ENCODE measurements at places on chromosomes 12 and 14.

GRCh38 chr14:86305058-86305457 lies 775.1 kb downstream of the FLRT2 start:
- DNase-seq: no peak

DNA sequence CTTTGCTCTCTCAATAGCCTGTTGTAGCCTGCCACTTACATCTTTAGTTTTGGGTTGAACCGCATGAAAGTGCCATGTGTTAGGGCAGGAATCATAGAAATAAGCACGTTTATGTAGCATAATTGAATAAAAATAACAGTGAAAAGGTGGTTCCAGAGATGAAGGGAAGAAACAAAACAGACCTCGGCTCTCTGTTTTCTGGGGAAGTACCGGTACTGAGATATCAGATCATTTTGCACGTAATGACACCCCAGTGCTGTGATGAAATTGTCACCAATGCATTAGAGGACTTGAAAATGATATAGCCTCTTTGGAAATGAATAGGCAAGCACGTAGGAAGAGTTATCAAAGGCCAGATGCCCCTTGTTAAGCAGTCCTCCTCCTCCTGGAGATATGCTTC lies 42.5 kb upstream of the DLK1 start:
- DNase-seq: no peak

DNA sequence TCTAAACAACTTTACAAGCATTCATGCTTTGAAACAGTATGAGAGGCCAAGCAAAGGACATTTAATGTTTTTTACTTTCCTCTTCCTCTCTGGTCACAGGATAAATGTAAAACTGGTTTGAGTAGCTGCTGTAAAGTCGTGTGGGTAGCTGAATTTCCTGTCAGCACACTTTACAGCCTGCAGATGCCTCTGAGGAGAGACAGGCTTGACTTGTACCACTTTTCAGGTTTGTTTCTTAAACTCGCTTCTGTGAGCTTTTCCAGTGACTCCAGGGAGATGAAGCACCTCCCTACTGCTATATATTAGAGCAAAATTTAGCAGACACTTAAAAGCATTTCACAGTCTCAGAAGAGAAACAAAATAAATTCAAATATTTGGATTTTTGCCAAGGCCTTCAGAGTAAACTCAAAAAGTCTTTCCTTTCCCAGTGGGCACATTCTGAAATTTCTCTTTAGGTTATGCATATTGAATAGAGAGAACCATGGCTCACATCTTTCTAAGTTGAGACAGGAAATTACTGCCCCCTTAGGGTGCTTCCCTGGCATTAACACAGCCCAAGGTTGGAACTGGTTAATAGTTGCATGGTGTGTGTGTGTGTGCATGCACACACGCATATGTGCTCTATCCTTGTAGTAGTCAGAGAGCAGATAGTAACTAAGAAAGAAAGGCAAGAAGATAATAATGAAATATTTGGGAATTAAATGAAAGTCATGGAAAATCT lies 557.3 kb upstream of the MIS18BP1 start:
- no peak for DNase-seq

DNA sequence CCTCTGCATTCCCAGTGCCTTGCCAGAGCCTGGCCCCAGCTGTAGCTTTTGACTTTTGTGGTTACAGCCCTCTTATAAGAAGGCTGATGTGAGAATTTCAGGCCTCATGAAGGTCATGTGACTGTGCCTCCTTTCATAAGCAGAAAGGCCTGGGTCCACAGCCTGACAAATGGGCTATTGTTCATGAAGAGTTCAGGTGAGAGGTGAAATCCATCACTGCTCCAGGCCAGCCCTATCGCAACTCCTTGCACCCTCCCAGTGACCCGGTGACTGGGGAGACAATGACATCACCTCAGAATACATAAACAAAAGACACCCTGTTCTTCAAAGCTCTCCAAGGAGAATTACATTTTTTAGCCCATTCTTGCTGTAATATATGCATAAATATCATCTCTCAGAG lies 321.5 kb downstream of the PCNX1 start:
- no peak for DNase-seq

- DNase-seq: no peak
These were observed 100.5 kb upstream of the SSTR1 start for GRCh38 chr14:38107216-38107631.

DNA sequence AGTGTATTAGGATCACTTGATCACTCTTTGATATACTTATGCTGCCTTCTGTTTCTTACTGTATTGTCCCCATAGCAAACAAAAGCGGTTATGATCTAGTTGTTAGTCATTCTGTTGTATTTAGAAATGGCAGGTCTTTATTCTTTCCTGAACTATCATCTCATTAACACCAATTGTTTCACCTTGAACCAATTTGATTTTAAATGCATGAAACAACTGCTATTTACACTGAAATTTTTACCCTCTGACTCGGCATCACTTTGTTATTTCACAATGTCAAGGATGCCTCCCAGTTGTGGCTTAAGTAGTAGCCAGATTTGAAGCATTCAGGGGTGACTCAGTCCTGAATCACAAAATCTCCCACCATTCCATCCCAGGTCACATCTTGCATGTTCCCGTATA lies 303.5 kb downstream of the EGLN3 start:
- DNase-seq: no peak

Data from stimulated activated CD4-positive, alpha-beta T cell treated with anti-CD3 and anti-CD28 coated beads, Interleukin-4, amount 100 ng/mL, for 4 hours (primary cell).